ENCODE measurements at places on chromosomes 1 and 21. TPM values are rescaled to one million over a fixed set of nuclear protein-coding genes. Genes with fewer than 3 reads are reported as not detected.

Gene PEX11B
- 40.1 TPM for total RNA-seq

DNA sequence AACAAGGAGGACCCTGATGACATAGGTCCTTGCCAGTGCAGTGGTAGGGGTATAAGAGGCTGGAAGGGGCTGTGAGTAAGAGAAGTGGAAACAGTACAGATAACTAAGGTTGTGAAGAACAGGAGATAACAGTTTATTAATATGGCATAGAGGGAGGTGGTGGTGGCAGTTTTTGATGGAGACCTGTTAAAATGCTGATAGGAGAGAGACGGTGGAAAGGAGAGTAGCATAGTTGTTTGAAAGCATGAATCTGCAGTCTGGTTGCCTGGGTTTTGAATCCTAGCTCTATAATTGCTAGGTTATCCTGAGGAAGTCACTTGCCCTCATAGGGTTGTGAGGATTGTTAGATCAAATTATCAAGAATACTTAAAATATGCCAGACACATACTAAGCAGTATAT lies 19.4 kb downstream of the LRRC41 start:
- DNase-seq, result no peak

DNA sequence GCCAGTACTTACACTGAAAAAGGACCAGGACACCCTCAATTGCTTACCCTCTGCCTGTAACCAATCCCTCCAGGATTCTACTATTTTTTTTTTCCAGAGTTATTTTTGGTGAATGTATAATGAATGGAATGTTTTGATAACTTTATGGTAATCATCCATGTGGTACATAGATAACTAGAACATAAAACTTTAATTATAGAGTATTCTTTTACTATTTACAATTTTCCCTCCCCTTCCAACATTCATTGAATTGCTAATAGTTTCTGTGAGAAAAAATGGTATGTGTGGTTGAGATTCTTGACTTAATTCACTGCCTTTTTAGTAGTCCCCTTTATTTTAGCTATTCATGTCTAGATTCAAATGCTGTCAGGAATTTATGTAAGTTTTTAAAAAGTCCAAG lies 164.6 kb downstream of the CYYR1 start:
- DNase-seq, result no peak

- DNase-seq, result no peak
Measured at GRCh38 chr1:167200749-167201148, 19.9 kb upstream of the POU2F1 start.

DNA sequence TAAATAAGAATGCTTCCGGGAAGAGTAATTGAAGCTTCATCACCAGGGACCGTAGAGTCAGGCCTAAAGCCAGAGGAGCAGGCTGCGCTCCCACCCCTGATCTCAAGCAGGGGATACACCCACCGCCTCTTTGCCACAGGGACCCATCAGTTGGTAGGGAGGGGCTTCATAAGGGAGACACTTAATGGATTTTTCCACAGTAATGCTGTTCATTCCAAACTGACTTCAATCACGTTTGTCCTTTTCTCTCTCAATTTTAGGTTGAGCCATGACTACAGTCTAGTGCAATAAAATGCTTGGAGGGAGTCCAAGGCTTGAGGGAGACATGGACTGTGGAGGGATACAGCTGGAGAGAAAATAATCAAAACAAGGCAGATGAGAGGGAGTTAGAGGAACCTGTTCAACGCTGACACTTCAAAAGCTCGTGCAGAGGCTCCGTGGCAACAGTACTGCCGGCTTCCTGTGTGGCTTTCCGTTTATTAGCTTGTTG lies 111.5 kb downstream of the SEC16B start:
- DNase-seq, result peak; percentile 19

DNA sequence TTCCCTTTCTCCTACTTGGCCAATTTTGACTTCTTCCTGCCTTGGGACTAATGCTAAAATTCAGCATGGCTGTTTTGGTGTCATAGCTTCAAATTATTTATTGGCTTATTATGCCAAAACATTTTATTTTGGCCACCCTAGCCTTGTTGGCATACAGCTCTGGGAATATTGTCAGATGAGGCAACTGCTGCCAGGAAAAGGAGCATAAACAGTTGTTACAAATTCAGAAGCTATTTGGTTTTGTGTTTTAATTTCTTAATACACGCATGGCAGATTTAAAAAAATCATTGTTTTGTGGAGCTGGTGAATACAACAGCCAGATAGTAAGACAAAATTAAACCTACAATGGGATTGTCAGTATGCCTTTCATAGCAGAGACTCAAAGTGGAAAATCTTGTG lies 66.8 kb upstream of the BCL10 start:
- peak; percentile 35 for DNase-seq

DNA sequence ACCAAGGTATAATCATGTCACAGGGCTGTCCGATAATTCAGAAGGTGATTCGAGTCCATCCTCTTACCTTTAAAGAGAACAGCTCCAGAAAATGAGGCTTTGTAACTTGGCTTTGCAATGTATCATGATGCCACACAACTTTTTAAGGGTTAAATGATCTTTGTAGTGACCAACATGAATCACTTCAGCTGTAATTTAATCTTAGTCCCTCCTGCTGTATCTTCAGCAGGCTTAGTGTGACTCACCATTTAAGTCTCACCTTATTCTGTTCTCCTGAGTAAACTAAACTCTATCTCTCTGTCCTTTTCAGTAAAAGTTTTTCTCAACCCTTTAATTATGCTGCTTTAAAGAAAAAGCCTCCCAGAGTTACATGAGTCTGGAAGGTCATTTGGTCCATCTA lies 1.9 kb upstream of the HIVEP3 start:
- DNase-seq, result peak; percentile 59

DNA sequence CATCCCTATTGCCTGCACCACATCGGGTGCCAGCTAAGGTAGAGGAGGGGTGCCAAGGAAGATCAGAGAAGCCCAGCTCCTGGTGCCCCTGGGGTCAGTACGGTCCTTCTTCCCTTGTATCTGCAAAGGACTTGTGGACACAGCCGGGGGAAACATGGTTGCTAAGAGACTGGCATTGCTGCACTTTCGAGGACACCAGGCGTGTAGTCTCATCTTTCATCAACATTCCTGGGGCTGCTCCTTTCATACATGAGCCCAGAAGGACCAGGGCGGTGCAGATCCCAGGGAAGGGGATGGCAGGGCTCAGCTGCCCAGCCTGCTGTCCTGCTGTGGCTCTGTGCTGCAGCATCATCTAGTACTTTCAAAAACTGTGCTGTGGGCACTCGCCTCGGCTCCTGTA lies 61.0 kb downstream of the RUNX1 start:
- DNase-seq, result peak; percentile 74

Gene OR2T33
- not detected for total RNA-seq

Gene KCNN3
- 2.8 TPM for total RNA-seq

DNA sequence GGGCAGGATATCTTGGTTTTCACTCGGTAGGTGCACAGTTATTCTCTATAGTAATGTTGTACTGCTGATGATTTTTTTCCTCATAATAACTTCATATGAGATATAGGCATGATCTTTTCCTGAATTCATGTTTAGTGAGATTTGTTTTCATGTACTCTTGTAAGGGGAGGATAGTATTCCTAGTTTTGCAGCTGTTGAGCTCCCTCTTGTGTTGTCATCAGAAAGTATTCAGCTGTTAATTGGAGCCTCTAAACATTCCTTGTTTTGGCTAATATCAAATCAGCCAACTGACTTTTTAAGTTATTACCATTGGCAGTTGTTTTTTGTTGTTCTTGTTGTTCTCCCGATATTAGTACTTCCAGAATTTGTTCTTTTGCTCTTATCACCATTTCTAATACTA lies 24.4 kb downstream of the OR10R2 start:
- DNase-seq, result no peak

GRCh38 chr1:20705203-20705755 lies 12.5 kb downstream of the KIF17 start:
- DNase-seq, result no peak

DNA sequence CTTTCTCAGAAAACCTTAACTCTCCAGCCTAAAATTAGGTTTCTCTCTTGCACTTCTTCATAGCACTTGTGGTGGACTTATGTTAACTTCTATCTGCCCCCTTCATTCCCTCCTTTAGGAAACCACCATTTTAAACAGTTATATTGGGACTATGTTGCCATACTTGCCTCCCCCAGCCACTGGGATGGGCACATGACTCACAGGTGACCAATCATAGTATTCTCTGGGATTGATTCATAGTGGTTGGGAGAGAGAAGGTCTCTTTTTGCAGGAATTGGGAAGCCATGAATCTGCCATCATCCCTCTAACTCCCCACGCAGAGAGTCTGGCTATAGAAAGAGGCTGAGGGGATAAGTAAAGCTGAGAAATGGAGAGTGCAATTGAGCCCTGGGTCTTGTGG lies 50.4 kb upstream of the NRDC start:
- peak; percentile 26 for DNase-seq

DNA sequence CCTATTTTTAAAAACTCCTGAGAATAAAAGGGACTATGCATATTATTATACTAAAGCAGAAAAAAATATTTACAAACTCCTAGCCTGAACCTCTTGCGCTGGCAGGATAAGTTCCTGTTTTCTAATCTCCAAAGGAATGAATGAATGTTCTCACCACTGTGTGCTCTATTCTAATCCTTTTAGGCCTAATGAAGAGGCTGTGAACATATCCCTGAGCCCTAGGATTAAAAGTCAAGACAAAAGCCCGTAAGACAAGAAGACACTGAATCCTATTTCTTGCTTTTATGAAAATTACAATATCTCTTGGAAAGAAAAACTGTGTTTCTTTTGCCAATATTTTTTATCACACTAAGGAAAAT lies 317.5 kb downstream of the HHAT start:
- DNase-seq, result no peak

Gene PROK1
- not detected for total RNA-seq

Gene KMO
- total RNA-seq, result not detected

Gene CADM3
- total RNA-seq, result 1.0 TPM

Gene CHRNB2
- 0.17 TPM for total RNA-seq

GRCh38 chr1:38217316-38217715 lies 170.7 kb upstream of the POU3F1 start:
- no peak for DNase-seq

- DNase-seq, result no peak
Measured at GRCh38 chr1:90800012-90800717, 83.1 kb upstream of the BARHL2 start.

- DNase-seq, result no peak
Measured at GRCh38 chr1:78408192-78408591, 82.6 kb upstream of the PTGFR start.

GRCh38 chr1:40583980-40584379 lies 52.5 kb downstream of the ZNF684 start:
- DNase-seq, result no peak

DNA sequence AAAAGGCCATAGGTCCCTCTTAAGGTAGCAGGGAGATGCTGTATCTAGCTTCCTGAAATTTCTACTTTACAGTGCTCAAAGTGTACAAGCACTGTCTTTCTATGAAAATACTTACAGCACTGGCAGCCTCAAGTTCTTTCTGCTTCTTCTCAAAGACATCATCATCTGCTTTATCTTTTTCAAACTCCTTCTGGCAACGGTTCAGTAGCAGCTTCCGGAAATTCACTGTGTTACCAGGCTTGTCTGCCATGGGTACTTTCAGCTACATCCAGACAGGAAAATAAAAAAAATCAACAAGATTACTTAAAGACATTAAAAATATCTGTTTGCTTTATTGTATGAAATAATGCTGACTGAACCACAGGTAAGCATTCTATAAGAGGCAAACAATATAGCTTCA lies 77.9 kb upstream of the HP1BP3 start:
- DNase-seq, result no peak

GRCh38 chr1:12339396-12339795 lies 109.6 kb downstream of the VPS13D start:
- DNase-seq, result no peak

Gene ANKRD35
- 2.3 TPM for total RNA-seq

DNA sequence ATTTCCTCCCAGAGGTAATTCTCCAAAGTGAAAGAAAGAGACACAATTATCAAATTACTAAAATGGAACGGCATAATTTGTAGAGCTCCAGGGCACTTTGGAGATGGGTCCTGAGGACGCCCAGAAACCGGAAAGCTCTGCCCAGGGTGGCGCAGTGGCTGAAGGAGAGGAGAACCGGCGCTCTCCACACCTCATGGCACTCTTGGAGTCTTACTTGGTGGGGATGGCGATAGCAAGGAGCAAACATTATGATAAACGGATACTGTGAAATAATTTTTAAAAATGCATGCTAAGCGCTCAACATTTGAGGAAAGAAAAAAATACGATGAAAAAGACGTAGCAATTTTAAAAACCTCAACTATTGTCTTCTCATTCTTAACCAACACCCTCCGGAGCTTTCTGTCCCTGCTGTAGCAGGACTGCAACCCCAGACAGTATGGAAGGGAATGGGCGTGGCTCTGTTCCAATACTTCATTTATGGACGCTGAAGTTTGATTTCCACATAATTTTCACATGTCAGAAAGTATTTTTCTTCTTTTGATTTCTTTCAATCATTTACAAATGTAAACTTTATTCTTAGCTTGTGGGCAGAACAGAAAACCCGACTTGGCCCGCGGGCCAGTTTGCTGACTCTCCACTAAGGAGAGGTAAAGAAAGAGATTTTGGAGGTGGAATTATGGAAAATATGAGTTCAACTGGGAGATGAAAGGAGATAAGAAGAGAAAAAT lies 1.1 kb downstream of the S100A11 start:
- peak; percentile 28 for DNase-seq

DNA sequence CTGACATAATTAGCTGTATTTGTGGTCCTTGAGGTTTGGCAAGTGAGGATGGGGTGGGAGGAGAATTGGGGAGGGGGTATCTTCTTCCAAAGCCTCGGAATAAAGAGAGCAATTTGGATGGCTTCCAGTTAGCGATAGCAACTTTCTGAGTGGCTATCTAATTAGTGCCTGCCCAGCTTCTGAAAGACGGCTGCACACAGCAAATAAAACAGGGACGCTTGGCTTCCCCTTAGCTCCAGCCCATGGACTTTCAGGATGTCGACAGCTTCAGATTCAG lies 31.1 kb downstream of the KLHDC7A start:
- no peak for DNase-seq

DNA sequence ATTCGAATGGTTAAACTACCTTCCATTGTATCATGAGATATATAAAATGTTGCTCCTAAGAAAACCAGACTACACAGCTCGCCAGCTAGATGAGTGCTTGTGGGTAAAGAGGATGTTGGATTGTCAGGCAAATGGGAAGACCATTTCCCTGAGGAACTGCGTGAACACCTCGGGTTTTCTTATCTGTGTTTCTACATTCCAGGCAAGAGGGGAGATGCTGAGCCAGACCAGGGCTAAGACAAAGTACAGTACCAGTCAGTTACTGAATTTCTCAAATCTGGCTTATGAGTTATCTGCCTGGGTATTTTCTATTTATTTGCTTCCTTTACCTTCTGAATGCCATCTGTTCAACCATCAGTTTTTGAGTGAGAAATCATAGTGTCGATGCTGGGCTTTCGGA lies 170.8 kb downstream of the PLA2G4A start:
- no peak for DNase-seq

All from LHCN-M2 (cell line).